IMR-90 (cell line): ENCODE measurements at places on chromosomes 5 and 9. TPM values are rescaled to one million over a fixed set of nuclear protein-coding genes. Genes with fewer than 3 reads are reported as not detected.

DNA sequence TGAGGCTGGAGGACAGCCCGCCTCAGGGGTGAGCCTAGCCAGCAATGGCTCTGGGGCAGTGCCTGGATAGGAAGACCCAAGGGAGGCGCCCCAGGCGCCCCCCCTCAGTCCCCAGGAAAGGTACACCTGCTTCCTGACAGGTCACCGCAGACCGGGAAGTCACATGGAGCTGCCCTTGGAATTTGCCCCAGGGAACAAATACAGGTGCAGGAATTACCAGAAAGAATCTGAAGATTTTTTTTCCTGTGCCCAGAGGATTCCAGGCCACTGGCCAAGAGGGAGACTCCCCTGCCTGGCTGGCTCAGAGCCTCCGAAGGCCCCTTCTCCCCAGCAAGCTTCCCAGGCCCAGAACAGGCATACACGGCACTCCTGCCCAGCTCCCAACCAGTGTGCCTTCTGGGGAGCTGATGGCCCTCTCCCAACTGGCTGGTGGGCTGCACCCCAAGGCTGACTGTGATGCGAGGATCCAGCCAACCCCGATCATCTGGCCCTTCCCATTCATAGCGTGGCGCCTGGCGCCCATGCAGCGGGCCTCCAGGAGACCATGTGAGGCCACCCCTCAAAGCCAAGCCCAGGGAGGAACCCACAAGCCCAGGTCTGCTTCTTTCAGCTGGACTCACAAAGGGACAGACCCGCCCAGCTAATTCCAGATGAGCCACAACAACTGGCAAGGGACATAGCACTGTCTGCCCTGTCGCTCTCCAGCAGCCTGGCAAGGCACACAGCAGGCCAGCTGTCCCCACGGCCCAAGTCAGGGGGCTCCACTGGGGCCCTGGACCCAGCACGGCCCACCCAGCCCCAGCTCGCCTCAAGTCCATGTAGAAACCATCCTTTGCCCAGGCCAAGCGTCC is 2.3 kb downstream of the TPRN start:
- no peak for DNase-seq

GRCh38 chr9:20023210-20023905 is 234.5 kb upstream of the SLC24A2 start:
- no peak for DNase-seq

DNA sequence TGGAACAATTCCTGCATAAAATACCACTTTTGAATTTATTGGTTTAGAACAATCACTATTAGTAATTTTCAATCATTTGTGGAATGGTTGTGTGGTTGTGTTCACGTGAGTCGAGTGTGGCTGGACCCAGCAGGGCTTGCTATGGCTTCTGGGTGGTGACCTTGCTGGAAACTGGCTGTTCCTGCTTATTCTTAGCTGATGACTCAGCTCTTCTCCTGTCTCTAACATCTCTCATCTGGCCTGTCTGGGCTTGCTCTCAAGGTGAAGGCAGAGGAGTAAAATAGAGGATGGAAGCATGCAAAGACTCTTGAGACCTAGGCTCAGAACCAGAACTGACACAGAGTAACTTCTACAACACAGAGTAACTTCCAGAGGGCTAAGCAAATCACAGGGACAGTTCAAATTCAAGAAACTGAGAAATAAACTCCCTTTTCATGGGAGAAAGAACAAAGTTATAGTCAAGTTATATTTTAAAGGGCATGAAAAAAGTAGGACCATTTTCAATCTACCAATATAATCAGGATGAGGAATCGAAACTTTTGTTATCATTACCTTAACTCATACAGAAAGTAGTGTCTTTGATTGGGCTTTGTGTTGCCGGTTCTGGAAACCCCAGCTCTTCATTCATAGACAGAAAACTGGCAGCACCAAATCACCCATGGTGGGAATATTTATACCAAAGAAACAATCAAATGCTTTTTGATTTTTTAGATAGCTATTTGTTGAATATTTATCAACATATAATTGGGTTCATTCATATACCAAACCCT is 665.1 kb downstream of the CDH18 start:
- no peak for DNase-seq

DNA sequence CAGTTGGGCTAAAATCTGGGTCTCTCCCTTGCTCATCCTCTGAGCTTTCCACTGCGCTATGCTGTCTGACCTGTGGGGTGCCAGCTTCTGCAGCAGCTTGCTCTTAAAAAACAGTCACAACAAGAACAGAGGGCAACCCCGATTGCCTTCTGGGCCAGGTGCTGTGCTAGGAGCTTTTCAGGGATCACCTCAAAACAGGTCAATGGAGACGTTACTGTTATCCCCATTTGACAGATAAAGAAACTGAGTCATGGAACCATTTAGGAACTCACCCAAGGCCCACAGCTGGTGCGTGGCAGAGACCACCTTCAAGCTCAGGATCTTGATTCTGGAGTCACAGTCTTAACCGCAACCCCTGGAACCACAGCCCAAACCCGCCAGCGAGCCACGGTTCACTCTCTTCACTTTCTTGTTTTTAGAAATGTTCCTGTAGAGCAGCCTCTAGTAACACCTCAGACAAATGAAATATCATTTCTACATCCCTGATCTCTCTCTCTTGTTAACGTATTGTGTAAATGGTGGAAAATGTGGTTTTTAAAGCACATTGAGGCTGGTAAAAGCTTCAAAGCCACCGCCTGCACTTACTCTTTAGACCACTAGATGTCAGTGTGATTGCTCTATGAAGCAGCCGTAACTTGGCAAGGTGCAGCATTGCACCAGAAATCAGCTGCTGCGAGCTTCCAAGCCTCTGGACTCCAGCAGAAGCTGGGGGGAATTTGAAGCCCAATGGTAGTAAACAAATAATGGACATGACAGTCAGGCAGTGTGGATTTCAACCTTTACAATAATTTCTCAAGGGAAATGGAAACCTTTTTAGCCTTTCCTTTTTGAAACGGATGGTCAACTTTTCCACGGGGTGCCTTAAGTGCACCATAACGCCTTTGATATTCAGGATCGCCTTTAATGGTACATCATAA is 1.7 kb downstream of the FYB1 start:
- DNase-seq: peak; percentile 80

DNA sequence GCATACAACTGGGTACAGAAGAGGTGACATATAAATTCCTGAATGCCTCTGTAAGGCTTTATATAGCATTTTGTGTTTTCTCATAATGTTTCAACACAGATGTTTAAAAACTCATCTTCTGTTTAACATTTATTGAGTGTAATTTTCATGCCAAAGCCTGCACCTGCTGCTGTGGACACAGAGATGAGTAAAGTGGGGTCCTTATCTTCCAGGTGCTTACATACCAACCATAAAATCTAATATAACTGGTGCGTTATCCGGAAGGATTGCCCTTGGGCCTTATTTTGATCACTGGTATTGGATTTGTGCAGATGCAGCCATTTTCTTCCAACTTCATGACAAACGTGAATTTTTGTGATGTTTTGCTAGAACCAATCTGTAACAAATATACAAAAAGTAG is 222.3 kb downstream of the DMRT2 start:
- DNase-seq: no peak

DNA sequence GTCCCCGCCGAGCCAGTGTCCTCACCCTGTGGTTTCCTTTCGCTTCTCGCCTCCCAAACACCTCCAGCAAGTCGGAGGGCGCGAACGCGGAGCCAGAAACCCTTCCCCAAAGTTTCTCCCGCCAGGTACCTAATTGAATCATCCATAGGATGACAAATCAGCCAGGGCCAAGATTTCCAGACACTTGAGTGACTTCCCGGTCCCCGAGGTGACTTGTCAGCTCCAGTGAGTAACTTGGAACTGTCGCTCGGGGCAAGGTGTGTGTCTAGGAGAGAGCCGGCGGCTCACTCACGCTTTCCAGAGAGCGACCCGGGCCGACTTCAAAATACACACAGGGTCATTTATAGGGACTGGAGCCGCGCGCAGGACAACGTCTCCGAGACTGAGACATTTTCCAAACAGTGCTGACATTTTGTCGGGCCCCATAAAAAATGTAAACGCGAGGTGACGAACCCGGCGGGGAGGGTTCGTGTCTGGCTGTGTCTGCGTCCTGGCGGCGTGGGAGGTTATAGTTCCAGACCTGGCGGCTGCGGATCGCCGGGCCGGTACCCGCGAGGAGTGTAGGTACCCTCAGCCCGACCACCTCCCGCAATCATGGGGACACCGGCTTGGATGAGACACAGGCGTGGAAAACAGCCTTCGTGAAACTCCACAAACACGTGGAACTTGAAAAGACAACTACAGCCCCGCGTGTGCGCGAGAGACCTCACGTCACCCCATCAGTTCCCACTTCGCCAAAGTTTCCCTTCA is 1.4 kb downstream of the GLIS3 start:
- peak; percentile 27 for DNase-seq

DNA sequence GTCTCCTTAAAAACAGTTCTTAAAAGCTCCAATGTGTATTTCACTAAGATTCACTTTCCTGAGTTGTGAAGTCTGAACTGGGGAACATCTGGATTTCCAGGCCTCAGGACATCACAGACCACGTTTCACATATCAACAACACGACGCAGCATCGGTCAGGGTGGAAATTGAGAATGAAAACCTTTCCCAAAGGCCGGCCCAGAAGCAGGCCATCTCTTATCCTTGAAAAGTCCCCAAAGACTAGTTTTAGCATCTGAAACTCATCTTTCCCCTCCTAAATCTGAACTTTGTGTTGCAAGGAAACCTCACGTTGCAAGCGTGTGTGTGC is 96.4 kb upstream of the COL5A1 start:
- peak; percentile 37 for DNase-seq

- DNase-seq: no peak
Observed at GRCh38 chr9:38622288-38622674, 1.9 kb upstream of the ANKRD18A start.

DNA sequence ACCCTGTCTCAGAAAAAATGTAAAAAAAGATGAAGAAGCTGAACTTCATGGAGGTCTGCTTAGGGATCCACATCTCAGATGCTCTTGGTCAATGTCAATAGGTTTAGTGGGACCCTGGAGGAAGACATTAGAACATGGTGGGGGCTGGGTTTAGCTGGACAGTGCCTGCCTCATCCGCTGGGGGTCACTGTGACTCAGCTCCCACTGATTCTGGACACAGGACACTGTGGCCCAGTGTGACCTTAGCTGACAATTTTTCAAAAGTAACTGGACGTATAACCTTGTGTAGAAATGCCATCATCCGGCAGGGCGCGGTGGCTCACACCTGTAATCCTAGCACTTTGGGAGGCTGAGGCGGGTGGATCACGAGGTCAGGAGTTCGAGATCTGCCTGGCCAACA is 7.3 kb upstream of the HNRNPAB start:
- DNase-seq: no peak

DNA sequence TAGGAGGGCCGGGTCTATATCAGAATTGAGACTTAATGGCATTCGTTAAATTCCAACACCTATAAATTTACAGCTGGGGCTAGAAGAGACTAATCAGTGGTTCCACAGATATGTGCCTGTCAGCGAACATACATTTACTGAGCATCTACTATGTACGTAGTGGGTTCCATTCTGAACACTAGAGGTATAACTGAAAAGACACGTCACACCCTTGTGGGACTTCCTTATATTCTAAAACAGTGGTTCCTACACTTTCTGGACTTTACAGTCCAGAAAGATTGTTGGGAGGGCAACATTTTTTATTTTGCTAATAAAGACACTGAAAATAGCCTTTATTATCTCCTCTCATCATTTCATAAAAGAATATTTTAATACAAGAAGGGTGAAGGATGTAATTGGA is 140.5 kb downstream of the SCAMP1 start:
- DNase-seq: no peak

GRCh38 chr5:119079318-119079921 is 8.5 kb downstream of the DMXL1 start:
- peak; percentile 12 for DNase-seq

- no peak for DNase-seq
Observed at GRCh38 chr5:71946343-71947030, 160.8 kb upstream of the MAP1B start.

Gene DRD1
- total RNA-seq: 0.18 and 0.28 TPM in 2 replicates

Gene IL3
- total RNA-seq: not detected in 2 replicates

Gene SLC34A3
- total RNA-seq: not detected in 2 replicates

Gene CYLC2
- total RNA-seq: not detected in 2 replicates

Gene IFNA1
- total RNA-seq: not detected in 2 replicates

Gene F12
- total RNA-seq: 0.36 and 0.56 TPM in 2 replicates

Gene SLC22A5
- total RNA-seq: 3.6 and 6.1 TPM in 2 replicates

Gene UAP1L1
- 2.3 and 2.5 TPM in 2 replicates for total RNA-seq

Gene SPINK13
- total RNA-seq: not detected in 2 replicates

Gene SLC34A1
- total RNA-seq: not detected in 2 replicates
